ENCODE measurements at places on chromosomes 11 and 22. TPM values are rescaled to one million over a fixed set of nuclear protein-coding genes. Genes with fewer than 3 reads are reported as not detected.

DNA sequence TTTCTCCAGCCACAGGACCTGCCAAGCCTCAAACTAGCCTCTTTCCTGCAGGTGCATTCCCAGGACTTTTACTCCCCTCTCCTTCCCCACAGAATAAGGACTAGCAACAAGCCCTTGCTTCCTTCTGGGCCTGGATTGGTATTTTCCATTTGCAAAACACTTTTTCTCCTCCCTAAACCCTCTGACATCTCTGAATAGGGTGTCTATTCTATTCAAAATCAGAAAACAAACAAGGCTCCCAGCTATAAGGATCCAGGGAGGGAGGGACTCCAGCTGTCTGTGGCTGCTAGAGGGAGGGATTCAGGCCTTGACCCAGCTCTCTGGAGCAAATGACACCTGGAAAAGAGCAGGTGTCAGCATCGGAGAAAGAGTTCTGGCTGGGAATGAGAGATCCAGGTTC is 168.5 kb upstream of the BDNF start:
- no peaks in the 10 kb centered on the region for H3K4me1 ChIP-seq
- no peaks in the 10 kb centered on the region for H3K36me3 ChIP-seq
- no peak for DNase-seq
- no peak overlapping the region for H3K4me3 ChIP-seq

The NDUFS3 gene
- 19.9 TPM for total RNA-seq

GRCh38 chr11:30312243-30312642 is 10.7 kb upstream of the ARL14EP start:
- no peak overlapping the region for H3K27ac ChIP-seq
- no peaks in the 10 kb centered on the region for H3K36me3 ChIP-seq
- H3K4me3 ChIP-seq, result no peak overlapping the region
- H3K27me3 ChIP-seq, result no peaks in the 10 kb centered on the region

GRCh38 chr11:19698493-19699292 is 13.9 kb upstream of the NAV2 start:
- no peaks in the 10 kb centered on the region for H3K27me3 ChIP-seq
- H3K27ac ChIP-seq, result no peak overlapping the region
- H3K36me3 ChIP-seq, result no peaks in the 10 kb centered on the region
- H3K4me3 ChIP-seq, result no peak overlapping the region

DNA sequence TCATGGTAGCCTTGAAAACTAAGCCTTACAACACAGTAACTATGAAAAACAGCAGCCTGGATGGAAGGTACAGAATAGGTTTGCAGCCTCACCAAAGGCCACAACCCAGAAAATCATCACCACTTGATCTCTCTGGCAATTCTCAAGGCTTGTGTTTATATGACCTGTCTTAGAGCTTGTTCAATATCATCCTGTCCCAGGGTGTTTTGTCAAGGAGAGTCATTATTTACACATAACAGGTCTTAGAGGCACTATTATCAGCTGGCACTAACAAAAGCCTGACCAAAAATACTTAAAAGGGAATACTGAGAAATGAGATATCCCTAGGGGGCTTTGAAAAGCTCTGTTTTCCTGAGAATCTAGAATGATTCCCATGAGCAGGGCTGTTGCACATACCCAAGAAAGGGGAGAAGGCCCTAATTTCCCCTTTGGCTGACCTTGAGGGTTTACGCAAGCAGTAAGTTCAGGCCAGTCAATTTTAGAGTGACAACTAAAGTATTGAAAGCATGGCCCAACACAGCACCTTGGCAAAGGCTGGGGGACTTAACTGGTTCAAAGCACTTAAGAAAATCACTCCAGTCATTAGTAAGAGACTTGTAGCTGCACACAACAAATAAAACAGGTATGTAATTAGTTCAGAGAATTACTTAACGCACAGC is 7.9 kb downstream of the SC5D start:
- H3K27me3 ChIP-seq, result no peaks in the 10 kb centered on the region
- H3K27ac ChIP-seq, result no peak overlapping the region
- DNase-seq, result no peak
- peaks cover 12% of the 10 kb centered on the region for H3K36me3 ChIP-seq
- H3K4me3 ChIP-seq, result no peak overlapping the region
- H3K4me1 ChIP-seq, result no peaks in the 10 kb centered on the region

GRCh38 chr11:58900479-58901420 is 38.5 kb upstream of the GLYATL1 start:
- no peaks in the 10 kb centered on the region for H3K27me3 ChIP-seq
- H3K4me3 ChIP-seq, result no peak overlapping the region
- no peak for DNase-seq
- H3K4me1 ChIP-seq, result no peaks in the 10 kb centered on the region

The MS4A7 gene
- 114 TPM for total RNA-seq

GRCh38 chr11:13298765-13299164 is 21.2 kb downstream of the BMAL1 start:
- H3K4me1 ChIP-seq, result peaks cover 3% of the 10 kb centered on the region
- no peaks in the 10 kb centered on the region for H3K27me3 ChIP-seq
- H3K4me3 ChIP-seq, result no peak overlapping the region
- H3K27ac ChIP-seq, result no peak overlapping the region
- DNase-seq, result no peak

DNA sequence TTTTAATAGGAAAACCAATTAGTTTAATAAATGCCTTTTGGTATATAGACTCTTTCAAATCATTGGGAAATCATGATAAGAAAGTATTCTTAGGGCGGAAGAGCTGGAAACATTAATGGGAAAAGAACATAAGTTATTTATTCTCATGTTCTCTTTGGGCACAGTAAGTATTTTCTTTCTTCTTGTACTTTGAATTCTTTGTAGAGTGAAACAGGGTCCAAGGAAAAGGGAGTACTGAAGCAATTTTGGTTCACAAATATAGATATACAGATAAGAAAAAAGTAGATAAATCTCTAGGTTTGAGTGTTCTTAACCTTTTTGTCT is 123.2 kb downstream of the MICAL2 start:
- H3K36me3 ChIP-seq, result peaks cover 73% of the 10 kb centered on the region
- peaks cover 22% of the 10 kb centered on the region for H3K4me1 ChIP-seq
- no peaks in the 10 kb centered on the region for H3K27me3 ChIP-seq
- no peak overlapping the region for H3K4me3 ChIP-seq
- DNase-seq, result no peak

DNA sequence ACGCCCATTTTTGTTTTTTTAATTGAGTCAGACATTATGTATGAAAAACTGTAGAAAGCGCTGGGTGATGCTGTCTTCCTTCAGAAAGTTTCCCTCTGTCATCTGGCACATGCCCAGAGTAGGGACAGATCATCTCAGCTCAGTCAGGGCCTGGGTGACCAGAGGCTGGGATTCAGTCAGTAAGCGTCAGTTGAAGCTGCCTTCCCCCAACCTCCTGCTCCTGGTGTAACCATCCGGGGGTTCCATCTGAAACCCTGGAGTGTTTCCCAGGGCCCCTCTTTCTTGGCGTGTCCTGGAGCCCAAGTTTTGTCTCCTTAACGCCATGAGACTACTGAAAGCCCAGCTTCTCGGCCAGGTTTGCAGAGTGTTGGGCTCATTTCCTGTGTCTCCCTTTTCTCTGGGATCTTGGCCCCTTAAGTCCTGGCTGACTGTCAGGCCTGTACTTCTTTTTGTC is 10.7 kb downstream of the PPFIA1 start:
- peaks cover 13% of the 10 kb centered on the region for H3K4me1 ChIP-seq
- no peak overlapping the region for H3K4me3 ChIP-seq
- peak overlapping the region; percentile 41 for H3K27ac ChIP-seq
- no peaks in the 10 kb centered on the region for H3K27me3 ChIP-seq

The PLAAT5 gene
- total RNA-seq, result 0.21 TPM

GRCh38 chr11:128595221-128595620 is 7.9 kb upstream of the ETS1 start:
- H3K27me3 ChIP-seq, result no peaks in the 10 kb centered on the region
- H3K27ac ChIP-seq, result no peak overlapping the region
- no peak for DNase-seq
- no peak overlapping the region for H3K4me3 ChIP-seq

- H3K27ac ChIP-seq, result no peak overlapping the region
- H3K27me3 ChIP-seq, result no peaks in the 10 kb centered on the region
- H3K4me1 ChIP-seq, result no peaks in the 10 kb centered on the region
- H3K4me3 ChIP-seq, result no peak overlapping the region
Observed at GRCh38 chr11:79937676-79938334, 497.0 kb upstream of the TENM4 start.

GRCh38 chr11:78332174-78332866 is 85.3 kb downstream of the GAB2 start:
- peaks cover 11% of the 10 kb centered on the region for H3K4me1 ChIP-seq
- DNase-seq, result no peak
- H3K36me3 ChIP-seq, result no peaks in the 10 kb centered on the region
- H3K27ac ChIP-seq, result no peak overlapping the region

The THY1 gene
- 3.5 TPM for total RNA-seq

The TSPO gene
- total RNA-seq, result 961 TPM

The ZNF202 gene
- 2.2 TPM for total RNA-seq

The OR6T1 gene
- total RNA-seq, result not detected

DNA sequence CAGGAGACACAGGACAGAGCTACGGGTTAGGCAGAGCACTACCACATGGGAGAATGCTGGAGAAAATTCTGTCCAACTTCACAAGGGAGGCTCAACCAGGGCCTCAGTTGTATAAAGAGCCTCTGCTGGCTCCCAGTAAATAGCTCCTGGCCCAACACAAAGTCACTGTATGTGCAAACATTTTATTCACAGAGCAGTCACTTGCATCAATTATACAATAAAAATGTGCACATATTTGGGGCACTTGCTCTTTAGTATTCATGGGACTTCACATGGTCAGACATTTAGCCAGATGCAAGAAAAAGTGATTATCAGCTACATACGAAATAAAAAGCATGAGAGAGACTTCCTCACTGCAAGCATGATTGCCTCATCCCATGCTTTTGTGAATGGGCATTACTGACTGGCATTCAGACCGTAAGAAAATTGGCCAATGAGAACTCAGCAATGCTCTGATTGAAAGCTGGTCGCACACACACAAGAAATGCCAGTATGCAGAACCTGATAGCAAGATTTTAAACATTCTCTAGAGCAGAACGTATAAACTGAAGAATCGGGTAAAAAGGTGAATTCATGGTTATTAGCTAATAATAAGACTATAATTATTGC is 39.4 kb downstream of the BLID start:
- no peak for DNase-seq
- no peaks in the 10 kb centered on the region for H3K36me3 ChIP-seq
- peaks cover 15% of the 10 kb centered on the region for H3K4me1 ChIP-seq
- H3K27me3 ChIP-seq, result no peaks in the 10 kb centered on the region
- H3K4me3 ChIP-seq, result no peak overlapping the region
- H3K27ac ChIP-seq, result no peak overlapping the region

The C22orf15 gene
- not detected for total RNA-seq

The MN1 gene
- total RNA-seq, result 23.0 TPM

The ROM1 gene
- total RNA-seq, result not detected

- H3K4me3 ChIP-seq, result no peak overlapping the region
- no peak overlapping the region for H3K27ac ChIP-seq
- H3K27me3 ChIP-seq, result no peaks in the 10 kb centered on the region
- no peak for DNase-seq
Observed at GRCh38 chr11:33893711-33894397, 2.0 kb upstream of the LMO2 start.

- DNase-seq, result no peak
- H3K4me3 ChIP-seq, result no peak overlapping the region
- no peaks in the 10 kb centered on the region for H3K4me1 ChIP-seq
- H3K36me3 ChIP-seq, result no peaks in the 10 kb centered on the region
Observed at GRCh38 chr11:26344647-26345046, 12.7 kb downstream of the ANO3 start.

The RCE1 gene
- total RNA-seq, result 45.7 TPM

The IGLL1 gene
- total RNA-seq, result not detected

The SF1 gene
- 332 TPM for total RNA-seq

GRCh38 chr11:68655806-68656205 is 28.5 kb upstream of the GAL start:
- no peaks in the 10 kb centered on the region for H3K36me3 ChIP-seq
- H3K4me1 ChIP-seq, result no peaks in the 10 kb centered on the region
- H3K27me3 ChIP-seq, result no peaks in the 10 kb centered on the region
- H3K4me3 ChIP-seq, result no peak overlapping the region
- H3K27ac ChIP-seq, result no peak overlapping the region

The APLNR gene
- total RNA-seq, result 15.1 TPM

GRCh38 chr11:1487091-1487850 is 692 bp upstream of the MOB2 start:
- H3K27me3 ChIP-seq, result no peaks in the 10 kb centered on the region
- H3K4me1 ChIP-seq, result peaks cover 34% of the 10 kb centered on the region
- H3K27ac ChIP-seq, result peak overlapping the region; percentile 98
- peak overlapping the region; percentile 62 for H3K4me3 ChIP-seq

The OR8D1 gene
- total RNA-seq, result not detected

GRCh38 chr11:110295531-110296225 is 736 bp downstream of the RDX start:
- no peaks in the 10 kb centered on the region for H3K27me3 ChIP-seq
- H3K36me3 ChIP-seq, result no peaks in the 10 kb centered on the region
- peaks cover 5% of the 10 kb centered on the region for H3K4me1 ChIP-seq
- peak overlapping the region; percentile 95 for H3K4me3 ChIP-seq
- DNase-seq, result no peak

The ST14 gene
- total RNA-seq, result 5.4 TPM

- no peaks in the 10 kb centered on the region for H3K36me3 ChIP-seq
- H3K4me3 ChIP-seq, result no peak overlapping the region
- no peaks in the 10 kb centered on the region for H3K27me3 ChIP-seq
- no peaks in the 10 kb centered on the region for H3K4me1 ChIP-seq
Observed at GRCh38 chr11:17452668-17453067, 24.0 kb downstream of the ABCC8 start.

The CARD18 gene
- total RNA-seq, result not detected

The OR4A16 gene
- total RNA-seq, result not detected

DNA sequence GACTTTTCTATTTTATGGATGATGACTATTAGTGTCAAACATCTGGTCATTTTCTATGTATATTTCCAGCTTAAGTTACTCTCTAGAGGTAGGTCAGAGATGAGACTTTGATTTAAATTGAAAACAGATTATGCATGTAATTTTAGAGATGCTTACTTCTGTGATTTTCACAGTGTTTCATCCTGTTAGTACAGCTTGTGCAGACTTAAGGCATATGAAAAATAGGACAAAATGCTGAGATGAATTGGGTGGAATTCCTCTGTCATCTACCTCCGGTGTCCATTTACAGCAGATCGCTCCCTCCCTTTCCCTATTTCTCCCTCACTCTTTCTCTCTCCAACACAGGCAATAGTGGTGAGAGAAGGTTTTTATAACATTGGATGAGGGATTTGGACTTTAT is 14.1 kb downstream of the JAM3 start:
- no peaks in the 10 kb centered on the region for H3K36me3 ChIP-seq
- no peaks in the 10 kb centered on the region for H3K27me3 ChIP-seq
- DNase-seq, result no peak

DNA sequence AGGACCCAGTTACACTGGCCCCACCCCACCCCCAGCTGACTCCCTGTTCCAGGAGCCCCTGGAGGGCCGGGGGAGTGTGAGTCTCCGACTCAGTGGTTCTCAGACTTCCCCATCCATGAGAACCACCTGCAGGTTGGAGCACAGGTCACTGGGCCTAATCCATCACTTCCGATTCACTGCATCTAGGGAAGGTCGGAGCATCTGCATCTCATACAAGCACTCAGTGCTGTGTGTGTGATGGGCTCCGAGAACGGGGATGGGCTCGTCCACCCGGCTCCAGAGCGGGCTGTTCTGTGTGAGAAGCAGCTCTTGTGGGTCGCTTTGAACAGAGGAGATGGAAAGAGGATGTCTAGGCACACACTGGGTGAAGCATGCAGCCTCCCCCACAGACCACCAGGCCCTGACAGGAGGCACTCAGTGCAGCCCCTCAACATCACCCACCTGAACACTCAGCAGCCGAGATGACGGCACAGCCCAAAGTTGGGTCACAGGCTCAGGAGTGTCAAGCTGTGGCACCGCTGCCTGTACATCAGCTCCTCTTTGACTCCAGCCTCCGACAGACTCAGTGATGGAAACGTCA is 541.4 kb downstream of the BRD1 start:
- no peak overlapping the region for H3K27ac ChIP-seq
- no peaks in the 10 kb centered on the region for H3K4me1 ChIP-seq

GRCh38 chr22:50209893-50210292 is 9.1 kb downstream of the SELENOO start:
- H3K27me3 ChIP-seq, result no peaks in the 10 kb centered on the region
- no peak for DNase-seq
- peaks cover 45% of the 10 kb centered on the region for H3K36me3 ChIP-seq
- H3K4me1 ChIP-seq, result no peaks in the 10 kb centered on the region

The LARGE2 gene
- not detected for total RNA-seq

All from ascending aorta (tissue), 2 donors.